Gastroesophageal sphincter (tissue), 4 donors: ENCODE measurements at places on chromosomes 16 and 17.

GRCh38 chr16:13660807-13661206 is 259.1 kb upstream of the ERCC4 start:
- ATAC-seq, result no peak

GRCh38 chr17:27985736-27986399 is 56.6 kb upstream of the NLK start:
- no peak for ATAC-seq

- ATAC-seq, result no peak
Observed at GRCh38 chr17:4120332-4120731, 22.5 kb downstream of the ZZEF1 start.

DNA sequence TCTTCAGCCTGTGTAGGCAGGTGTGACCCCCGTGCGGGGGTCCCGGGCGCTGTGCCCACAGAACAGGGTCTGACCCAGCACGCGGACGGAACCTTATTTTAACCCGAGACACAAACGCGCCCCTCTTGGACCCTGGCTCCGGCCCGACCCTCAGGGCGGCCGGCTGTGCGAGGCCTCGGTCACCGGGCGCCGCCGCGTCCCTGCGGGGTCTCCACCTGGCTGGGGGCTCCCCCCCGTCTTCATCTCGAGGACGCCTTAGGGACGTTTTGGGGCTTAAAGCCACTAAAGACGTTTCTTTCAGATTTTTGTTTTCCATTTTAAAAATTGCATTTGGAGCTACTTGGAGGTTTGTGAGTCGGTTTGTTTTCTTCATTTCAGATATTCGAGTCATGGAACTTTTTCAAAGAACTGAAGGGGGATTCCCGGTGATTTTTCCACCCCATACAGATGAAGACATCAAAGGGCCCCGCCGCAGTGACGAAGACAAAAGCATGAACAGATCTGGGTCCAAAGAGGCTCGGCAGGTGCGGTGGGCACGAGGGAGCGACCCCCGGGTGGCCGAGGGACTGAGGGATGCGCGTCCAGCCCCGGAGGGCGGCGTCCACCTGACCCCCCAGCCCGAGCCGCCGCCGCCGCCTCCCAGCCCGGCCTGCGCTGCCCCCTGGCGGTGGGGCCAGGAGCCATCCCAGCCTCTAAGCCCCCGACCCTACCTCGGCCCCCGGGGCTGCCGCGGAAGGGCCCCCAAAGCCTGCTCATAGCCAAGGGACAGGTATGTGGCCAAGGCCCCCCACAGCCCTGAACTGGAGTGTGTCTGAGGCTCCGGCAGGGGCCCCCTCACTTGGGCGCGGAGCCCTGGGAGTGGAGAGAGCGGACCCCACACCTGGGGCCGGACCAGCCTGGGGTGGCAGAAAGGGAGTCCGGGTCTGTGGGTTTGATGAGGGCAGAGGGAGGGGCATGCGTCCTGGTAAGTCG is 3.8 kb upstream of the CD7 start:
- ATAC-seq, result peak; percentile 51

DNA sequence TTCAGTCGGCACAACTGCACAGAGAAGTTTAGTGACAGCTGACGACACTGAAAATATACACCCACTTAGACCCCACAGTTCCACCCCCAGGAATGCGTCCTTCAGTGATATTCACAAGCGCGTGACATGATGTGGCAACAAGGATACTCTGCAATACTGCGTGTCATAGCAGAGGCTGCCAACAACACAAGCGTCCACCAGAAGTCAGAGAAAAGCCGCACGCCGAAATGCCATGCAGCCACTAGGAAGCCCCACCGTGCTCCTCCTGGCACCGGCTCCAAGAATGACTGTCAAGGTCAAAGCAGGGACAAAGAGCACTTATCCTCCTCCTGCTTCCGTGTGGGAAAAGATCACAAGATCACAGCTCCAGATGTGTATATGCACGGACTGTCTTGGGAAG is 3.5 kb downstream of the ATP2A3 start:
- no peak for ATAC-seq

GRCh38 chr17:4365628-4366326 is 698 bp downstream of the UBE2G1 start:
- peak; percentile 4 for ATAC-seq

DNA sequence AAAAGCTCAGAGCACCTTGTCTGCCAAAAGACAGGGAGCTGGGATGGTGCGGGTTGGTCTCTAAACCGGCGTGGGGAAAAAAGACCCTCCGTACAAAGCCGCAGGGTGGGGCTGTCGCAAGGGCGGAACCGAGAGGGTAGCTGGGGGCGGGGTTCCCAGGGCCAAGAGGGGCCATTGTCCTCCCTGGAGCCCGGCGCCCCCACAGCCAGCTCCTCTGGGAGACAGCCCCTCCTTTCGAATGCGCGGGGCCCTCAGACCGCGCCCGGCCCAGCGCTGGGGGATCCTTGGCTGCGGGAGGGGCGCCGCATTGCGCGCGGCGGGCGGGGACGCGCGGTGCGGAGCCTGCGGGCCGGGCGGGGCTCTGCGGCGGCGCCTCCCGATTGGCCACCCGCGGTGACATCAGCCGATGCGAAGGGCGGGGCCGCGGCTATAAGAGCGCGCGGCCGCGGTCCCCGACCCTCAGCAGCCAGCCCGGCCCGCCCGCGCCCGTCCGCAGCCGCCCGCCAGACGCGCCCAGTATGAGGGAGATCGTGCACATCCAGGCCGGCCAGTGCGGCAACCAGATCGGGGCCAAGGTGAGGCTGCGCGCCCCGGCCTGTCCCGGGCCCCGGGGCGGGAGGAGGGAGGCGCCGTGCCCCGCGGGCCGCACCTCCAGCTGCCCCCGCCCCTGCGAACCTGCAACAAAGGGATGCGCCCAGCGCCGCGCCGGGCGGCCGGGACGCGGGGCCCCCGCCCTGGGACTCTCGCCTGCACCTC is at the start of gene TUBB3:
TUBB3 (plus strand) TSS at position 459 of the 756 bp plus-strand sequence; CDS start at position 519, 60 bp downstream.
- peak; percentile 56 for ATAC-seq

DNA sequence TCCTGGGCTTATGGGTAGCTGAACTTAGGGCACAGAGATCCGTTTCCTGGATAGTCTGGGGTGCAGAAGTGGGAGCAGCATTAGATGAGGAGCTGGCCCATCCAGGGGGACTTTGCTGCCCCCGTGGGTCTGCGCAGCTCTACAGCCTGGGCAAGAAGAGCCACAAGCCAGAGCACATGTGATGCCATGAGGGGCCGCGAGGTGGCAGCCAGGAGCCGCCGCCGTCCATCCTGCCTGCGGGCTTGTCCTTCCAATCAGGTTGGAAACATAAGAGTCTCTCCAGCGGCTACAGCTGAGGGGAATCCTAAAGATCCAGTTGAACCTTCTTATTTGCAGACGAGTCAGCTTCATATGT is 21.9 kb downstream of the C1QTNF1 start:
- ATAC-seq, result peak; percentile 78
